ENCODE measurements at places on chromosomes 5 and 9.

DNA sequence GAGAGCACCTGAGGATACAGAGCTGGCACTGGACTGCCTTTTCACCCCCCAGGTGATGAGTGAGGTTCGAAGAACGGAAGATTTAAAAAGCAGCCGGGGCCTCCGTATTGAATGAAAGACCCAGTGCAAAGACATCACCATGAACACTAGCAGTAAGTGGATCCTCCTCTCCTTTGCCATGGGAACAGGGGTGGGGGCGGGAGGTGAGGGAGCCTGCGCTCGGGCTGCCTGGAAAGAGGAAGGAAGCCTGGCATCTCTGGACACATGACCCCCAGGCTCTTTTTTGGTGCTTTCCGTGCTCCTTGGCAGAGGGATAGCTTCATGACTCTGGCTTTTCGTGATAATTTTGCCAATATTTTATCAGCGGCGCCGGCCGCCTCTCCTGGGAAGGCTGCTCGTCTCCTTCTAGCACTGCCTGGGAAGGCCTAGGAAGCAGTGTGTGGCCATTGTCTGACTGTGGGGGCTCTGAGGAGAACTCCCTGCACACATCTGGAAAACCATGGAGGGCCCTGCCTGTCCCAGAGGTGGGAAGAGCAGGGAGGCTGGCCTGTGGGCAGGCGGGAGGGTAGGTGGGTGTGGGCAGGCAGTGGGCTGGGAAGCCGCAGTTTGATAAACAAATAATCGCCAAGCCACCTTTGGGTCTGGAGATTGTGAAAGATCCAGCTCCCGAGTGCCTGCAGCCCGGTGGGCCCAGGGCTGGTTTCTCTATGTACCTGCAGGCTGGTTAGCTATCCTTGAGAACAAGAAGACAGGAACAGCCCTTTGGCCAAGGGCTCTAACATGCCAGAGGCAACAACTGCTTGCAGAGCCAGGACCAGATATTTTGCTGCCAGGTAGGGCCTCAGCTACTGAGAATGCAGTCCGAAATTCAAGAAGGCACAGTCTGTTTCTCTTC is 911 bp downstream of the ABLIM3 start:
- no peak for DNase-seq

DNA sequence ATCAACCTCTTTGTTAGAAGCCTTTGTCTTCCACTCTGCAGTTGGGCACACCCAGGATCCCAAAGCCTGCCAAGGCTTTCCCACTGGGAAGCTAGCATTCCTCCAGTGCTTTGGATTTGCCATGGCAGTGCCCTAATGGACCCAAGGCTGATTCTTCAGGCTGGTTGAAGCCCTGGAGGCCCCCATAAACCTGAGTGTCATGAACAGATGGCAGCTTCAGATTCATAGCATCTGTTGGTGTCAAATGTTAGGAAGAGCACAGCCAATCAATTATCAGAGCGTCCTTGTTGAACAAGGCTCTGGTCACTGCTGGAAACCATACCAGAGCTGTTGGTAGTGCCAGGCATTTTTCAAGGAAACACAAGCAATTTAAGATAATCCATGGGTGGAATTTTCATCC is 241.1 kb upstream of the KLF4 start:
- DNase-seq, result no peak

DNA sequence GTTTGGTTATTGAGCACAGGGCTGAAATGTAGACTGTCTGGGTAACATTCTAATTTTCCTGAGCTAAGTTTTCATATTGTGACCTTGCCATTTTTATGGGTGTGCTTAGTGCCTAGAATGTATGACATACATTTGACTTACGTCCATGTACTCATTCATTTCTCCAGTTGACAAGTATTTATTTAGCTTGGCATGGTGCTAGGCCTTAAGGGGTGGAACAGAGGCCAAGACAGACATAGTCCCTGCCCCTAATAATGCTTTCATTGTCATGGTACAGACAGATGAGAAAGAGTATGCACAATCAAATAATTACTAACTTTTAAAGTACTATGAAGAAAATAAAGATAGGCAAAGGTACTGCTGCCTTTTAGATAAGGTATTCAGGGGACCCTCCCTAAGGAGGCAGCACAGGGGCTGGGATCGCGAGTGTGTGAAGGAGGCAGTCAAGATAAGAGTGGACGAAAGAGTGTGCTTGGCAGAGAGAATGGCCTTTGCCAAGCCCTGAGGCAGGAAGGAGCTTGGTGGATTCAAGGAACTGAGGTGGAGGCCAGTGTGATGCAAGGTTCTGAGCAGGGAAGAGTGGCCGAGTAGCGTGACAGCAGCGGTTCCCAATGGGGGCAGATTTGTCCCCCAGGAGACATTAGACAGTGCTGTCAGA is 128.0 kb downstream of the PIP5K1B start:
- no peak for DNase-seq

DNA sequence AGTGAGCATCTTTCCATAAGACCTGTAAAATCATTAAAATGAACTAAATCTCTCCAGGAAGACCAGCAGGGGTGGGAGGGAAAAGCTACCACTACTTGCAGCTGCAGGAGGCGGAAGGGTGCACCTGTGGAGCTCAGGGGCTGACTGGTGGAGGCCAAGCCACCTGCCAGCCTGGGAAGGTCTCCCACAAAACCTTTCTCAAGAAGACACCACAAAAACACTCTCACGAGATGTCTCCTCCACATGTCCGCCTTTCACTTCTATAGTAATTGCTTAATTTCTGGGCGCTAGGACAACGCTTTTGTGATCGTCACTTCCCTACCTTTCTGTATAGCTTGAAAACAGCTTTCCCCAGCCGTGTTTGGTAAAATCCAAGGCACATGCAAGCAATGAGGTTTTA is 114.4 kb downstream of the ROR2 start:
- no peak for DNase-seq

- DNase-seq, result no peak
Observed at GRCh38 chr5:112956606-112957005, 20.0 kb upstream of the DCP2 start.

DNA sequence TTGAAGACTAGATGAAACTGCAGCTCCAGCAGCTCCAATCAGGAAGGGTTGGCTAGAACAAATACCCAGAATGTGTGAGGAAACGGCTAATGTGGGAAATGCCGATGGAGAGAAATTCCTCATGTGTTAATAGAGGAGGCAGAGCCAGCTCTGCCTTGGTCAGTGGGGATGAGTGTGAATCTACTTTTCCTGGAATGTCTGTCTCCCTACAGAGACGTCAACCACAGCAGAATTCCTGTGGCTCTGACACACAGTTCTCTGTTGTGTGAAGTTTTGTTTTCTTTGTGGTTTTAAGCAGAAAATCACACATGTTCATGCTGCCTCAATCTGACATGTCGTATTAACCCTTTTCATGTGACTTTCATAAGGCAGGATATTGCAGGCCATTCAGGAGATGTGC is 476.6 kb upstream of the WWC1 start:
- DNase-seq, result no peak
